ENCODE measurements at places on chromosomes 6 and 20. TPM values are rescaled to one million over a fixed set of nuclear protein-coding genes. Genes with fewer than 3 reads are reported as not detected.

DNA sequence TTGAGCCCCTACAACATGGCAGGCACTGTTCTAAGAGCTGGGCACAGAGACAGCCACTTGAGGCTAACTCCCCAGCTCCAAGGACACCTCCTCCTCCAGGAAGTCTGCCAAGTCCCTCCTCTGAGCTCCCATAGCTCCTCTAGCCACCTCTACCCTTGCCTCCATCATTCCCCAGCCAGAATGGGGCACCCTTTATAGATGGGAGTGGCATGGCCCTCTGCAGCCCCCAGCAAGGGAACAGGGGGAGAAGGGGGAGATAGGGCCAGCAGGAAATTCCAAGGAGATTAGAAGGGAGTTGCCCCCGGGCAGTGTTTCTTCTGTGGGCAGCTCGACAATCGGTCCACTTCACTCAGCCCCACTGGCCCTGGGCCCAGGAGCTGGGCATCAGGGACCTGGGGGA, 19.7 kb upstream of the TLDC2 start:
- no peak for DNase-seq

DNA sequence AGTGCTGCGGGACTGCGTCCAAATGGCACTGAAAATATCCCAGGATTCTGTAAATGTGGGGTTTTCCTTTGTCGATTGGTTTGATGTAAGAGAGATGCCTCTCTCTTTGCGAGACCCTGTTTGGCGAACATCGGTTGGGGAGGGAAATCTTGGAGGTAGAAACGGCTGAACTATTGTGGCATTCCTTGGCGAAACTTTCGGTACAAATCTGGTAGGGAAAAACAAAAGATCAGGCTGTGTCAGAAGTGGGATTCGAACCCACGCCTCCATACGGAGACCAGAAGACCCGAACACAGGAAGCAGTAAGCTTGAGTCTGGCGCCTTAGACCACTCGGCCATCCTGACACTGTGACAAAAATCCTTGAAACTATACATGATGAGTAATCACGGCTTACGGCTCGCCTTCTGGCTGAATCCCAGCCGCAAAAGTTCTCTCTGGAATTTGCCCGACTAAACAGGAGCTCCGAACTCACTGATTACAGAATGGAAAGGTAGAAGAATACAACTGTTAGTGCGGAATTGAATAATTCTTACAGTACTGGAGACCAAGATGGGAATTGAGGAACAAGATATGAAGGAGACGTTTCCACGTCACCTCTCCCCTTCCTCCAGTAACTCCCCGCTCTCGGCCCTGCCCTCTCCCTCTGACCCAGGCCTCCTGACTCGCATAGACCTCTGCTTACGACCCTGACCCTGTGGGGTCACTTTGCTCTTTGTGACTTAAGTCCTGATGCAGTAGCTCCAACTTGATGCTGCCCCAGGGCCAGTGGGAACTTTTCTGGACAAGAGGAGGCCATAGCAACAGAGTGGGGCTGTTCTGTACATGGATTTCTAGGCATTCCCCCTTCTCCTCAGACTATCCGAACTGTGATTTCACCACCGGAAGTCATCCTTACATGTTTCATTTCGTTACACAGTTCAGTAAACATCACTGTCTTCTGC, 132.8 kb upstream of the ZNF184 start:
- no peak for DNase-seq

GRCh38 chr20:10733122-10733521, 59.3 kb upstream of the JAG1 start:
- no peak for DNase-seq

DNA sequence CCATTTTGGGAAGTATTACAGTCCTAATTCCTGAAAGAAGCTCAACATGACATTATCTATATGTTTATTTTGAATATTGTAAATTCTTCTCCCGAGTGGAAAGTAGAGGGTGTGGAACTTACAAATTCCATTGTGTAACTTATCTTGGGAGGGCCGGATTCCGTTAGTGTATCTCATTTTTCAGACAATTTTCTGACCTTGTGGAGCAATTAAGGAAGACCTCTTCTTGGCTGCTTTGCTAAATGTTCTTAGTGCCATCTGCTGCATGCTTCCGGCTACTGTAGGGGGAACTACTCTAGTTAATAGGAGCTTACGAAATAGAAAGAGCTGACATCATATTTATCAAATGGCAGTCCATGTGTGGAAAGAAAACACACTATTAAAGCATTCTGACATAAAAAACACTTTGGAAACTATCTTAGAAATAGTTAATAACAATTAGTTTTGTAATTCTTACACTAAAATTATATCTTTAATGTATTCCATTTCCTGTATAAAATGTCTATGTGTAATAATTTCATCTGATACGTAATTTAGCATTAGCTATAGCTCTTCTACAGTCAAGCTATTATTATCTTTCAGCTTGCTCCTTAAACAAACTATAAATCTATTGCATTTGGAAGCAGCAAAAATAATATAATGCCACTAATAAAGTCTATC, 41.5 kb upstream of the KCNQ5 start:
- DNase-seq: no peak

GRCh38 chr20:58826271-58826670, 24.4 kb downstream of the GNAS-AS1 start:
- DNase-seq: no peak

GRCh38 chr6:10441655-10442009, 26.8 kb upstream of the TFAP2A start:
- DNase-seq: no peak

DNA sequence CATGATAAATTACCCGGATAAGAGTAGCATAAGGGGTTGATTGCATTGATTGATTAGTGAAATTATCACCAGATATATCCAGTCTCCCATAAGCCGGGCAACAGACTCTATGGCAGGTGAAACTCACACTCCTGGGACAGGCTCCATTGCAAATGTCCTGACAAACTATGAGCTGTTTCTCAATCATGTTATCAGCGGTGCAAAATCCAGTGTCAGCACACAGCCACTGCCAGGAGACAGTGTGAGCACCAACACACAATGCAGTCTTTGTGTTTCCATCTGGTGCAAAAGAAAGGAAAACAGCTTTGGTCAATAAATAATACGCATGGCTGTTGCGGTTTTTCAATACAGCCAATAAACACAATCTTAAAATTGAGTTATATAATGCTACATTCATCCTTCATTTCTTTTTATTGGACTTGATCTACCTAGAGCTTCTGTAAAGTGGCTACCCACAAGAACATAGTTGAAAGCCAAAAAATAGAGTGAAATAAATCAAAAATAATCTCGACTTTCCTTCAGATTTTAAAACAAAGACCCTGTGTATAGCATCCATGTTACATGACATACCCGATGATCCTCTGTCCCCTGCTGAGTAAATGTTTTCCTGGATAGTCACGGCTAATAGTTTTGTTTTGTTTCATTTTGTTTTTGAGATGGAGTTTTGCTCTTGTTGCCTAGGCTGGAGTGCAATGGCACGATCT, 64.3 kb upstream of the AFDN start:
- DNase-seq: no peak

DNA sequence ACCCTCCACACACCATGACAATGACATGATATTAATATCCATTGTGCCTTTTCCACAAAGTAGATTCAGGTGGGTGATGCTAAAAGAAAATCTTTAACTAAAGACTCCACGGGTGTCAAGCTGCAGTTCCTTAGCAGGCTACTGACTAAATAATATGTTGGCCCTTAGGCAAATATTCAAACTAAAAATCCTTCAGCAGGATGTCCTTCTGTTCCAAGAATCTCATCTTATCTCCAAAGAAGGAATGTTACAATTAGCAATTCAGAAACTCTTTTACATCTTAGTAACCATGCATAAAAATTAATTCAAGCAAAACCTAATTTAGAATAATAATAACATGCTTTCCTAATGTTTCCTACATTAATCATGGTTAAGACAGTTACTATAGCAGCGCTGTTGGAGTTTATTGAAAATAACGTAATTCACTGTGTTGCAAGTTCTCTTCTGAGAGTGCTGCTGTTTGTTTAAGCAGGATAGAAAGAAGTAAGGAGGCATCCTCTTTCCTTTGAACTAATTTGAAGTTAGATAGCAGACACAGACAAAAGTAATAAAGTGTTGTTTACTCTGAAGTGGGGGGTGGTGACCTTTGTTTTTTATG, 414.8 kb upstream of the CDH4 start:
- no peak for DNase-seq

DNA sequence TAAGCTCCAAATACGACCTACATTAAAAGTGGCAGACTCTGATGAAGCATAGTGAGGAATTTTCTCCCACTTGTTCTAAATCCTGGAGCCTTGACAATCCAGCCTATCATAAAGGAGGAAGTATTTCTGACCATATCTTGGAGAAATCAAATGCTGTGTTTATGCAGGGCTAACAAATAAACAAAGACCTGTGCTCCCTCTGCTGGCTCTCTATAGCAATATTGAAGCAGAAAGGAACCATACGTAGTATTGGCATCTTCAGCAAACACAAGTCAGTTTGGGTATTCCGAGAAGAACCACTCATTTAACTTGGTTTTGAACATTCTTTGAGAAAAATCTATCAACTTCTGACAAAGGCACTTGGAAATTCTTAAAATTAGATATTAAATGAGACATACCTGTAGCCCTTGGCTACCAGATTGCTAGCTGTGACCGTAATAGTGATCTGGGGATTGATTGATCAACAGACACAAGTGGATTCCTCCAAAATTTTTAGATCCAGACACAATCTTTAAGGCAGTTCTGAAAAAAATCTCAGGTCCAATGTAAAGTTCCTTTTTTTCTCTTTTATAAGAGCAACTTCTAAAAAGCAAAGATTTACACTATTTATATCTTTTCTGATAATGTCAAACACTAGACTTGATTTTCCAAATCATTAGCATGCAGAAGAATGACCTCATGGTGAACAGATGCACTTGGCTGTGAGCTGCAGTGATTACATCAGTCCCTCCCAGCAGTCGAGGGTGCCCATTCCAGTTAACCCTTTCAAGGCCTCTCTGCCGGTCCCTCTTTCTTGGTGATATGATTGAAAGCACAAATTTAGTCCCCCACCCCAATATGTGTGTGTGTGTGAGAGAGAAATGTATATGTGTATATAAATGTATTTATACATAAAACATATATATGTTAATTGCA, 40.2 kb downstream of the INSM1 start:
- no peak for DNase-seq

DNA sequence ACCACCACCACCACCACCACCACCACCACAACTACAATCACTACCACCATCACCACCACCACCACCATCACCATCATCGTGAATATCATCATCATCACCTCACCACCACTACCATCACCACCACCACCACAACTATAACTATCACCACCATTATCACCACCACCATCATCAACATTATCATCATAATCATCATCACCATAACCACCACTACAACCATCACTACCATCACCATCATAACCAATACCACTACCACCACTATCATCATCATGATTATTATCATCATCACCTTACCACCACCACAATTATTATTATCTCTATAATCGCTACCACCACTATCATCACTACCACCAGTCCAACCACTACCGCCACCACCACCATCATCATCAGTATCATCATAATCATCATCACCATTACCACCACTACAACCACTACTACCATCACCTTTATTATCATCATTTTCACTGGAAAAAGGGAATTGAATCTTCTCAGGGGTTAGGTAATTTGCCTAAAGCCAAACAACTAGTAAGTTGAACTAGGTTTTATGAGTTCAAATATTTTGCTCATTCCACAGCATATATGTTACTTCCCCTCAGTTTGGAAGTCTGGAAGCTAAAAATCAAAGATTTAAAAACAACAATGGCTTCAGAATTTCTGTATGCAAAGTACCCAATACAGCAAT, 8.3 kb downstream of the RIPOR2 start:
- no peak for DNase-seq

GRCh38 chr6:168920289-168920688, 333.4 kb downstream of the THBS2 start:
- DNase-seq: no peak

GRCh38 chr20:31535298-31535697, 21.1 kb downstream of the HM13 start:
- DNase-seq: no peak

- no peak for DNase-seq
Measured at GRCh38 chr20:47345214-47345613, 11.3 kb downstream of the ZMYND8 start.

DNA sequence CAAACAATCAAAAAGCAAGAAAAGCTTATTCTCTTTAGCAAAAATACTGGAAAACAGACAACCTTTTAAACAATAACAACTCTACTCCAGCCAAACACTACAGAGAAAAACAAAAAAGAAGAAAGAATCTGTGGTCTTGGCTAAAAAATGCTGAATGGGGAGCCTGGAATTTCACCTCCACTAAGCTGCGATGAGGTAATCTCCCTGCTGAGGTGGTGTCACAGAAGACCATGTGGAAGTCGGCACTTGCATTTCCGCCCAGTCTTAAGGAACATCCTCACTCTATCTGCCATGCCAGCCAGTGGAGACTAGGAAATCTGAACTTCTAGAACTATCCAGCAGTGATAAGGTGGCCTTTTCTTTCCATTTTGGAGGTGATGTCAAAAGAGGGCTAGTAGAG, 1026.8 kb upstream of the EPHA7 start:
- no peak for DNase-seq

SCGN gene
- total RNA-seq: 18.1 TPM

PLCB4 gene
- total RNA-seq: 8.8 TPM

POLR1C gene
- total RNA-seq: 22.5 TPM

TMC2 gene
- total RNA-seq: 0.32 TPM

FRMD1 gene
- 4.8 TPM for total RNA-seq

TTPAL gene
- 29.3 TPM for total RNA-seq

Data from omental fat pad (tissue), 4 donors.